Stimulated activated CD4-positive, alpha-beta T cell treated with anti-CD3 and anti-CD28 coated beads, Interleukin-15, amount 100 ng/mL, for 24 hours (primary cell): ENCODE measurements at places on chromosomes 3 and 15.

DNA sequence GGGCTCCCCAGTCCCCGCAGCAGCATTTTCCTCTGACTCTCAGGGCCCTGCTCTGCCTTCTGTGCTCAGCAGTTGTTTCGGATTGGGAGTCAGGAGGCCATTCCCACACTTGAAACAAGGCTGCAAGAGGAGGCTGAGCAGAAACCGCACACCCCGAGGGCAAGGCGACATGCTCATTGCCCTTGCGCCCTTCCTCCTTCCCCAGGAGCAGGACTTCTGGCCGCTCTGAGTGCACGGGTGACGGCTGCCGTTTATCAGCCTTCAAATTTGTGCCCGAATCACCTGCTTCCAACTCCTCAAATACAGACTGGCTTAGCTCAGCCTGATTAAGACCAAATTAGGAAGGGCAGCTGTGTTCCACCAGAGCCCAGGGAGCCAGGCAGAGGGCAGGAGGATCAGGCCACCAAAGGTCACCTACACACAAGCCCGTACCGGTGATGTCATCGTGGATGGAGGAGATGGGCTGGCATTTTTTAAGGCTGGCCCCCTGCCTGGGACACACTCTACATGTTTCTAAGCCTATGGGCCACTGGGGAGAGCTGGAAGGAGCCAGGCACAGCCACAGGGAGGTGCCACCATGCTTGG, 38.1 kb downstream of the TM2D3 start:
- no peak for DNase-seq

DNA sequence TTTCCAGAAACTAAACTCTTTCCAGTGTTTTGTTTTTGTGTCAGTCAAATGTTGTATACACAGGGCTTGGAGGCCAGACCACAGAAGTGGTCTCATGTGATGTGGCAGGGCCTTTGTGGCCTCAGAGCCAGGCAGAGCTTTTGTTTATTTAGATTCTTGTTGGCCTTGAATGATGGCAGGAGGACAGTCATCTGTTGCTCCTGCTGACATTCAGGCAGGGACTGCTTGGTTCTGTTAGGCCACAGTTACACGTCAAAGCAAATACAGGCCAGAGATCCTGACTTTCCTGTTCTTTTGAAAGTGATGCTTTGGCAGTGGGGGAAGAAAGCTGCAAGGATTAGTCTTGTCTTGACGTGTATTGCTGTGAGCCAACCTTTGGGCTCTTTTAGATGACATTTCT, 325.1 kb downstream of the CACNA2D3 start:
- DNase-seq, result no peak

- DNase-seq, result no peak
Measured at GRCh38 chr3:196513697-196514349, 1.3 kb downstream of the SMCO1 start.

- DNase-seq, result no peak
Measured at GRCh38 chr15:71943806-71944205, 133.5 kb downstream of the NR2E3 start.

DNA sequence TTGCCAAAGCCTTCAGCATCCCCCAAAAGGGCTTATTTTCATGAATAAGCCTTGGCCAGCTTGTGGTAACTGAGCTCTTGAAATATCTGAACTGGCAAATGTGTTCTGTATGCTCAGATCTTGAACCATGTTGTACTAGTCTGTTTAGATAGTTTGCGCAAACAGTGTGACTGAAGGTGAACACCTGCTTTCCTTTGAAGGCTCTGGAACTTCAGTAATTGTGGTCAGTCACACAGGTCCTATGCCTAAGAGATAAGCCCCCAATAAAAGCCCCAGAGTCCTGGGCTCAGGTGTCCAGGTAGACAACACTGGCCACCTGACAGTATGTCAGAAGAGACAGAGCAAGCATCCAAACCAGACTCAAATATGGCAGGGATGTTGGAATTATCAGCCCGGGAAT, 5.4 kb downstream of the TUBGCP5 start:
- no peak for DNase-seq

DNA sequence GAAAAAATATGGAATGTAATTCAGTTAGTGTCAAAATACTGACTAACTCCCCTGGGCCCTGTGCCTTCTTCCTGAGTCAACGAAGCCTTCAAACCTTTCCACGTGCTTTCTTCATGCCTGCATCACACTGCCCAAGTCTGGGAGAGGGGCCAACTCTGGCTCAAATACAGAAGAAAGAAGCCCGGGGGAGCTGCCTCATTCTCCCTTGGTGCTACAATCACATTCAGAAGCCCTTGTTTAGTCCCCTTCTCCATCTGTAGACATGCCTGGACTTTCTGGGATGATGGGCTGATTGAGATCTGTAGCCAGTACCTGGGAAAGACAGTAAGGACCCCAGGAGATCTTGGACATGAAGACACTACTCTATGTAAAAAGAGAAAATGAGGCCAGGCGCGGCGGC, 77.8 kb upstream of the GSK3B start:
- no peak for DNase-seq

- peak; percentile 82 for DNase-seq
Measured at GRCh38 chr15:85412956-85413854, 32.8 kb downstream of the AKAP13 start.

GRCh38 chr3:46845397-46845859, 17.8 kb downstream of the MYL3 start:
- no peak for DNase-seq

DNA sequence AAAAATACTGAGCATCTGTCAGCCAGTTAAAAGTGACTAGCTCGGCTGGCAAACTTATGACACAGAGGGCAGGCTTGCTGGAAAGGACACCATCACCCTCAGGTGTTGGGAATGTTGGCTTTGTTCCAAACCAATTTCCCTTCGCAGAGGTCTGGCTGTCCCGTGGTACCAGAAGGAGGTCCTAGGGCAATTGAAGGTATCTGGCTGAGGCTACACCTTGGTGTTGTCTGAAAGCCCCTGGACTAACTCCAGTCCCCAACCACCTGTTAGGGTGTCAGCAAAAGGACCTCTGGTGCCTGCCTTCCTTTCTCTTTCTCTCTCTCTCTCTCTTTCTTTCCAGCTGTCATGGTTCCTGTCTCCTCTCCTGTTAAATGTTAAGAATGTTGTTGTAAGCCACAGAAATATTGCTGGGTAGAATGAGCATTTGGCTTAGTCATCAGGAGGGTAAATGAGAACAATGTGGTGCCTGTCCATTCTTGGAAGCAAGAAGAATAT, 12.5 kb downstream of the PRR20G start:
- no peak for DNase-seq

DNA sequence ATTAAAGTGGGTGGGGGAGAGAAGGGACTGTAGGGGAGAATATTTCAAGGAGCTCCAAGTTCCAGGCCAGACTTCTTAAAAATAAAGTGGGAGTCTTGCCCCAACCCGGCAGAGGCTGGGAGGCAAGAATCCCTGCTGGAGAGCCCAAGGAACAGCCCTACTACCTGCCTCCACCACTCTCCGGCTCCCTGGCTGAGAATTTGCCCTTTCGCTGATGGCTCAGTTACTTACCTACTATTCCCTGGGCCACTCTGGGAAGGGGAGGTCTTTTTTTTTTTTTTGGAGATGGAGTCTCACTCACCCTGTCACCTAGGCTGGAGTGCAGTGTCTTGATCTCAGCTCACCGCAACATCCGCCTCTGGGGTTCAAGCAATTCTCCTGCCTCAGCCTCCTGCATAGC, 15.5 kb downstream of the MYL3 start:
- no peak for DNase-seq

DNA sequence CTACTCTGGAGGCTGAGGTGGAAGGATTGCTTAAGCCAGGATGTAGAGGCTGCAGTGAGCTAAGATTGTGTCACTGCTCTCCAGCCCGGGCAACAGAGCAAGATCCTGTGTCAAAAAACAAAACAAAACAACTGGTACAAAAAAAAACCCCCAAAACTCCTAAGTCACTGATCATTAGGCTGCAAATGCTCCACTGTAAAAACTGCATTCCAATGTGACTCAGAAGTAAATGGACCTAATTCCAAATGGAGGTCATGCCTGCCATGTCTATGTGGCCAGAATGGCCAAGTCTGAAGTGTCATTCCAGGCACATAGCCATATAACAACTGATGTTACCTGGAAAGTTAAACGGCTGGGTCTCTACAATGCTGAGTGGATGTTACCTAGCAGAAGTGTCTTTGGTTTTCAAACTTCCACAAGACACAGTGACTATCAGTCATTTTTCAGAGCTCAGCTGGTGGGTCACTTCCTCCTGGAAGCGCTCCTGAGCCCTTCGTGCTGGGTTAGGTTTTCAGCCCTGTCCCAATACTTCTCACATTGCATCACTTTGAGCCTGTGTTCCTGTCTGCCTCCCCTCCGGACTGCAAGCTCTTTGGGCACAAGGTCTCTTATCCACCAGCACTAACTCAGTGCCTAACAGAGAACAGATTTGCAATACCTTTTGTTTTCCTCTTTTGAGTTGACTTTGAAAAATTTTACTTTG, 10.6 kb downstream of the FSTL1 start:
- no peak for DNase-seq

DNA sequence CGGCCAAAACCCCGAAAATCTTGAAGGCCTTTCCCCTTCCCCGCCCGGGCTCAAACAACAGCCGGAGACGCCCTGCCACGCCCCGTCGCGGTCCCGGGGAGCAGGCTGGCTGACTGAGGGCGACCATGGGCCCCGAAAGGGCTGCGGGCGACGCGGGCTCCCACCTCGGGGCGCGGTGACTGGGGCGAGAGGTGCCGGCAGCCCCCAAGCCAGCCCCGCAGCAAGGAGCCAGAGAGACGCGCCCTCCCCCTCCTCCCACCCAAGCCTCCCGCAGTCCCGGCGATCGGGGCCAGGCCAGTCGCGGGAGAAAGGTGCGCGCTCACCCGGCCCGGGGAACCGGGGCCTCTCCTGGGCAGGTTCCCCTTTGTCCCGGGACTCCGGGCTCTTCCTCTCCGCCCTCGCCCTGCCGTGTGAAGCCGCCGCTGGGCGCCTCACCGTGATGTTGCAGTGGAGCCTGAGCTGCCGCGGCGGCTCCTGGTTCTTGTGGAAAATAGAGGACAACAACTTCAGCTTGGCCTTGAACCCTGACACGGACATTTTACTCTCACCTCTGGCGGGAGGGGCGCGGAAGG, 30.6 kb upstream of the ZSCAN2 start:
- peak; percentile 71 for DNase-seq

DNA sequence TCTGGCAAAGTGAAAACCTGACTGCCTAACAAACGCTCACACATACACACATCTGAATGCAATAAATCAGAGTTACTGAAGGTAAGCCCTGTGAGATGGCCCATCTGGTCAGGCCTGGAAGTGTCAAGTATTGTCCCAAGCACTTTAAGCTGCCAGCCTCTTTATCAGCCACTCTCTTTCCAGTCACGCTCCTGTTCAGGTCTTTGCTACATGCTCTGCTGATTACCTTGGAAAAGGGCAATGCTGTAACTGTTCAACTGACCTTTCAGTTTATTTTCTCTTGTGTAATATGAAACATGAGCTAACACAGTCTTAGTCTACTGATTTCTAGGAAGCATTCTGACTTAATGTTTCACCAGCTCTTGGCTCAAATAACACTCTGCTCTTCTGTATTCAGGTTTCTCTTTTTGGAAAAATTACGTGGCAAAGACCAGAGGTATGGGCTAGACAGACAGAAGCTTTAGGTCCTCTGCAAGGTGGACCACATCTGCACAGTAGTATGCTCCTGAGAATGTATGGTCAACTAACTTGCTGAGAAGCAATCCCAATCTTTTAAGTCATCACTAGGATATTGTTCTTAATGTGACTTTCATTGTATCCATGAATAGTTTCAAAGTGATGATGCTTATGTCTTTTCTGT, 44.5 kb downstream of the GBE1 start:
- DNase-seq, result no peak

DNA sequence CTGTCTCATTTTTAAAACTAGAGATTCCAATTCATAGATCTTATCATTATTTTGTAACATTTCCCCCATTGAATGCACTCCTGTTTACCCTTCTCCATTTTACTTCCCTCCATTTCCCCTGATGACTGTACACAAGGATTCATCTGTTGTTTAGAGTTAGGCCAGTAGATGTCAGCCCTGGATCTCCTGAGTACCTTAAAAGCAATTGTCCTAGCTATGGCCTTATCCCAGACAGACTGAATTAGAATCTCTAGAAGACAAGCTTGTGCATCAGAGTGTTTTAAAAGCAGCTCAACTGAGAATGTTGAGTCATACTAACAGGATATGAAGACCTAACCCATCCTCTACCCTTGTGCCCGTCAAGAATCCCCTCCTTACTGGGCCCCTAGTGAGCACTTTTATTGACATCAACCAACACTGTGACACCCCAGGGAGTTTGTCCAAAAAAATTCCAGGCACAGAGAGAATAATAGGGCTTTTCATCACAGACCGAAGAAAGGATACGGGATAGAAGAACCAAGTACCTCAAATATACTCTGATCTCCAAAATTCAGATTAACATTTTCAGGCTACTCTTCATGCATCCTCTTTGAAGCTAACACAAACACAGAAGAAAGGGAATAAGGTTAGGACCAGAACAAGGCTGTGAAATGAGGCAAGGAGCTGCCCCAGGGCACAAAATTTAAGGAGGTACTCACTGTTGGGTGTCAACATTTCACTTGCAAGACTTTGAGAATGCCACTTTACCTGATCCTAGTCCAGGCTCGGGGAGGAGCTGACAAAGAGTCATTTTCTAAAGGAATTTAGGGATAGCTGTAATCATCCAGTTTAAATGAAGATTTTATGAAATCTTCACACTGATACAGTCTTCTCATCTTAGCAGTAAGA, 17.1 kb downstream of the ZBED2 start:
- no peak for DNase-seq

DNA sequence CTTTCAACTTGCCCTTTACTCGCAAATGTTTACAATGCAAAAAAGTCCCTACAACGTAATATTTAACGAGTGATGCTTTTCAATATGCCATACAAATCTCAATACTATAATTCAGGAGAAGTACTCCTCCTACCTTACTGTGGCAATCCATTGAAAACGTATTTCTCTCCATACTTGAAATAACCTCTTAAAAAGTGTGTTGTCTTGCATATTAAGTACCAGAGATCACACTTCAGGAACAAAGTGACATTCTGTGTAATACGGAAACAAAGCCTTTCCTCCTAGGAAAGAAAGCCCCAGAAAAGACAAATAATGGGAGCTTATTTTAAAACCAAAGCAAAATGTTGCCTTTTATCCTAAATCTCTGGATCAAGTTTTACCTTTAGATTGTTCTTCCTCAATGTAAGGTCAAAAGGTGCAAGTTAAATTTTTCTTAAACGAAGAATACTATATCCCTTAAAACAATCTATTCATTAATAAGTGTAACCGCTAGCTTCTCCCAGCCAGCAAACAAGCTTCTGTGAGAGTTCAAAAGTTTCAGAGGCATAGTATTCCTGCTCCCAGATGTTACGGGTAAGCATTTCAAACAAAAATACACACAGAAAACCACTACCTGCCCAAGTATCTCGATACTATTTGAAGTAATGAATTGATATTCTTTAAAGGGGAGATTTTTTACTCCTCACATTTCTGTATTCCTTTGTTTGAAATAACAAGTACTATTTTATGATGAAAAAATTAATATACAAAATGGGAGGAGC, 1.7 kb downstream of the TJP1 start:
- DNase-seq, result no peak
